Suppressor macrophage (primary cell): ENCODE measurements at places on chromosomes 4 and X.

DNA sequence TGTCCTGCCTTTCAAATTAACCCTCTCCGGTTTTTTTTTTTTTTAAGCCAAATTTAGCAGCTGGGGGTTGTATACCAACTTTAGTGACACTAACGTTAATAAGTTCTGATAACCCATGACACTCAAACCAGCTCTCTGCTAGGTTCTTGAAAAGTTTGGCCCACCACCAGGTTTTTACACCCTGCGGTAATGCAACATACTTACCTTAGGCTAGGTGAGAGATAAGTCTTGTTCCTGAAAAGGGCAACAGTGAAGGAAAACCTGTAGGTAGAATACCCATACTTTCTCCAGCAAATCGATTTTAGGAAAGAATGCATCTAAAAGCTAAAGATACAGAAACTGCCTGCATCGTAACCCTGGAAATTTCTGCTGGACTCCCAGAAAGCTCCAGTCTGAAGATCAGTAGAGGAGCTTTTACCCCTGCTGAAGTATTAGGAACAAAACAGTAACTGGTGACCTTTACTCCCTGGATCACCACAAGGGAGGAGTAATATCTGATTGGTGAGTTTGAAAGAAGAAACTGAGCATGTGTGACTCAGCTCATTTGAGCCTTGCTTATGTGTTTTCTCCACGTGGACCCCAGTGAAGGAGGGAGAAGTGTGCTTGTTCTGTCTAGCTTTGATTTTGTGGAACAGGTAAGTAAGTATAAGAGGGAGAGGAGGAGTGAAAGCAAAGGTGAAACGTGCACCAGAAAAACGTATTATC lies 34.4 kb upstream of the COX18 start:
- DNase-seq: peak; percentile 6

- DNase-seq: no peak
These were observed 13.3 kb downstream of the NKX3-2 start for GRCh38 chr4:13530823-13531624.

DNA sequence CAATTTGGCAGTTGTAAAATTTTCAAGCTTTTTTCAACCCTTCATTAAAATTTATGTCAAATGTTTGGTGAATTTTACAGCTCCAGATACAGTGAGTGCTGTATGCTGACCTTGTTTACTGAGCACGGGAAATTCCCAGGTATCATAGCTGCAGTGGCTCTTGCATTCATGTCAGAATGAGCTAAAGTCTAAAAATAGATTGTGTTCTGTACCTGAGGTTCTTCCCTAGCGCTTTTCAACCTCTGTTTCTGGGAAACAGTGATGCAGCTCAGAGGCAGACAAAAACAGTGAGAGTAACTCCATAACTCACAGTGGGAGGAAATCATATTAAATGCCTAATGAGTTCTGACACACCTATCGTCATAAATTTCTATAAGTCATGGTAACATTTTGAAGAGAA lies 393.8 kb upstream of the GNPDA2 start:
- no peak for DNase-seq

DNA sequence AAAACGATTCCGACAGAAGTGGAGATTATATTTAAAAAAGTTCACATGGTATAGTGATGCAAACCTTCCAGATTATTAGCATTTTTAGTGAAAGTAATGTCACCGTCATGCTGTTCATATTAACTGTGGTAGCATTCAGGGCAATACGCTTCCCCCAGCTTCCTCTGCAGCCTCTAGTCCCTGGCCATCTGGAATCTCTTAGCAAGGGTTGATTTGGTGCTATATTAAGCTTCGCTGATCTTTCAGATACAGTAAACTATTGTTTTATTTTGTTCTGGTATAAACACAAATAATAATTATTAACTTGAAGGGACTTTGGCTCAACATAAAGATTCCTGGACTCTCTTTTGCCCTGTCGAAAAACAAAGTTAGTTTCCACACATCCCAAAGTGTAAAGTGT lies 1080.5 kb upstream of the TENM3 start:
- DNase-seq: no peak

GRCh38 chr4:68589790-68590189 lies 13.7 kb upstream of the UGT2B17 start:
- DNase-seq: no peak

GRCh38 chr4:44845309-44845708 lies 119.0 kb upstream of the GNPDA2 start:
- no peak for DNase-seq

GRCh38 chr4:155524926-155525455 lies 141.7 kb upstream of the GUCY1A1 start:
- no peak for DNase-seq

DNA sequence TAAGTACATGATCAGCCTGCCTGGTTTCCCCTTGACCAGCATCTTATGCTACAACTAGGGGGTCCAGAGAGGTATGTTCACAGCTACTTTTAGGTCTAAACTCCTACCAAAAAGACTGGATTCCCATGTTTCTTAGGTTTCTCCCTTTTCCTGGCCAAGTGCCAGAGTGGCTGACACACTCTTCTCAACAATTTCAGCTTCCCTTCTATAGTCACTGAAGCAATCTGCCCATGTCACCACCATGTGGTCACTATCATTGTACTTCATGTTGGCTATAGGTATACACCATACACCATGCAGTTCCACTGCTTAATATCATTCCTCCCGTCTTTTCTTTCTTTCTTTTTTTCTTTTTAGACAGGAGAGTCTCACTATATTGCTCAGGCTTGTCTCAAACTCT lies 66.9 kb downstream of the KLHL13 start:
- peak; percentile 30 for DNase-seq

GRCh38 chr4:184281231-184282139 lies 63.8 kb upstream of the ENPP6 start:
- DNase-seq: no peak

- peak; percentile 88 for DNase-seq
These were observed 80.2 kb downstream of the CRMP1 start for GRCh38 chr4:5812506-5813229.

GRCh38 chrX:19544693-19545305 lies 29.5 kb upstream of the MAP3K15 start:
- DNase-seq: peak; percentile 45

DNA sequence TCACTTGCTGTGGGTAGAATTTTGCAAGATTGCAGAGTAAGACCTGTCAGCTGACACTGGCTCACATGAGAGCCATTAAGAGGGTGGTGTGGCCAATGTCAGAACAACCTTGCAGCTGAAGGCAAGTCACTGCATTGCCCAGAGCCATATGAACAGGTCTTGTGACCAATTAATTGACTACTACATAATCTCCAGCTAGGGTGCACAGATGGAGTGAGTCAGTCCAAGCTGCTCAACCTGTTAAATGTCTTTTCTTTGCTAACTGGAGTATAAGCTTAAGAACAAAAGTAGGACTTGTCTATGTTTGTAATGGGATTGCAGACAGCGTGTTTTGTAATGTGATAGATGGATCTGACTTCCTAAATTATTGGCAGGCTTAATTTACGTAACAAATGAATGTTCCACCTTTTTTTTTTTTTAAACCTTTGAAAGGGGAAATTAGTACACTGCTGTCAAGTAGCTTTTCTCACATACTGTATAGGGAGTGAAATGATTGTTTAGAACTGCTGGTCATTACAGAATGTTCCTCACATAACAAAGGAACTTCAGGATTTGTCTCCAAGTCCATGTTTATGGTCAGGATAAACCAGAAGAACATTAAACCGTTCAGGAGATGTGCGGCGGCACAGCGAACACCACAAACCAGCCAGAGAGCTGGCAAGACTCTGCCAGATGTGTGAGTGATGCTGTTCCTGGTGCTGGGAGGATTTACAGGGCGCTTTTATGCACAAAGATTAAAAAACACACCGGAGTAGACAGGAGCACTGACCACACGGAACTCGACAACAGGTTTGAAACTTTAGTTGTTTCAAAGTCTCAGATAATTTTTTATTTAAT lies 37.0 kb downstream of the FNIP2 start:
- DNase-seq: peak; percentile 96

GRCh38 chr4:88429401-88429800 lies 27.5 kb upstream of the HERC5 start:
- DNase-seq: no peak

GRCh38 chr4:8593264-8594096 lies 915 bp downstream of the CPZ start:
- no peak for DNase-seq

GRCh38 chr4:16186986-16187385 lies 39.3 kb downstream of the TAPT1 start:
- DNase-seq: no peak

DNA sequence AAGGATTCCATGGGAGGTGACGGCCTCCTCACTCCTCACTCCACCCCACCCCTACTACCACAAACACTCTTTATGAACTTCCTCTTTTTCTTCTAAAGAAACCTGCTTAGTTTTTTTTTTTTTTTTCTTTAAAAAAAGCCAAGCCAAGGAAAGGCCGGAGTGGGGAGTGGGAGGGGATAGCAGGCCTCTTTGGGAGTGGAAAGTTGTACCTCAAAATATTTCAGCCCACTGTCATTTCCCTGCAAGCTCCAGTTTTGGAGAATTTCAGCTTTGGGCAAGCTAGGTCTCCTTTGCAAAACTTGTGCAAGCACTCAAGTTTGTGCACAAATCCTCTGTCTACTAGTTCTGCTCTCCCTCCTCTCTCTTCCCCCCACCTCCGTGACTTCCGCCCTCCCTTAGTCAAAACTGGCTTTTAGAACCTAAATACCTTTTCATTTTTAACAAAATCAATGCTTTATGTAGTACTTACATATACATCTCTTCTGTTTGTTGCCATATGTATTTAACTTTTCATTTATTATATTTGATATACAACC lies 512 bp upstream of the ANTXR2 start:
- no peak for DNase-seq

- DNase-seq: no peak
These were observed 18.5 kb upstream of the WWC2 start for GRCh38 chr4:183080372-183081115.

GRCh38 chr4:3875466-3875865 lies 109.3 kb downstream of the ADRA2C start:
- no peak for DNase-seq

DNA sequence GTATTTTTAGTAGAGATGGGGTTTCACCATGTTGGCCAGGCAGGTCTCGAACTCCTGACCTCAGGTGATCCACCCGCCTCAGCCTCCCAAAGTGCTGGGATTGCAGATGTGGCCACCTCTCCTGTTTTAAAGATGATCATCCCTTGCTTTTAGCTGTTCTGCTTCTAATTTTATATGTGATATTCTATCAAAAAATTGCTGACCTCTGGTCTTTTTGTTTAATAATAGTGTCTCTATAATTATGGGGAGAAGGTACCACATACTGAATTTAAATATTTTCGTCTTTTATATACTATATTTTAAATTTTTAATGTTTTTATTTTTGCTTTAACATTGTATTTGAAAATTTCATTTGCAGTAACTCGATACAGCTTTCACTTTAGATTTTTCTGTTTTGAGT lies 15.6 kb downstream of the USP9X start:
- DNase-seq: no peak

- DNase-seq: no peak
These were observed 69.9 kb upstream of the NKX1-1 start for GRCh38 chr4:1476140-1476513.

DNA sequence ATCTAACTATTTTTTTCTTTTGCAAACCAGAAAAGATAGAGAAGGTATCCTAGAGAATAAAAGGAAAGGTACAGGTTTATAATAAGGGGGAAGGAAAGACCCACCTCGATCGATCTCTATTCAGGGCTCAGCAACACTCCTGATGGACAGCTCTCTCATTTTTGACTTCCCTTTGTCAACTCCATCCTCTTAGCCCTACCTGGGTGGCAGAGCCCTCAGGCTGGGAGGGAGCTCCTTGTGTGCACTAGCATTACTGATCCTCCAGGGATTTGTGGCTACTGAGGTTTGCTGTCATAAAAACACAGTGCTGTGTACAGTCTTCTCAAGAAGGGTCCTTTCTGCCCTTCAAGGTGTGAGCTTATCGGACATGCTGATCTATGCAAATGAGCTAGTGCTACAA lies 111.0 kb downstream of the MID1 start:
- no peak for DNase-seq

- no peak for DNase-seq
These were observed 163.0 kb downstream of the PCDH7 start for GRCh38 chr4:30882995-30883675.

GRCh38 chr4:2059046-2059725 lies at the start of gene NAT8L:
Gene NAT8L, plus strand, starts transcription at chr4:2059327. Its CDS starts 185 bp downstream, at chr4:2059512.
- DNase-seq: peak; percentile 89

DNA sequence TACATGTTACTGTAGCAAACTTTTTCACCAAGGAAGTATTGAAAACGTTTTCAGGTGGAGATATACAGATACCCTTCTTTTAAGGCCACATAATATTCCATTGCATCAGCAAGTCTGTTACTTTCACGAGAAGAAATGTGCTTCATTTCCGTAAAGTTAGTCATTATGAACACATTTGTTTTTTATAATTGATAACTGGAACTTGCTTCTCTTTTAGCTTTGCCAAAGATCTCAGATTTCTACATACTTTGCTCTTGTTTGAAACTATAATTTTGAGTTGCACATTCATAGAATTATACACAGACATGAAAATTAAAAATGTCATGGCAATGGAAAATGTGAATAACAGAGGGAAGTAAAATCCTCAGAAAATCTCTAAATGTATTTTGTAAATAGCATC lies 128.7 kb upstream of the GIMD1 start:
- no peak for DNase-seq

- DNase-seq: peak; percentile 87
These were observed 66.7 kb downstream of the COQ2 start for GRCh38 chr4:83217721-83218522.

GRCh38 chr4:173057442-173057841 lies 111.2 kb upstream of the GALNT7 start:
- DNase-seq: no peak

- no peak for DNase-seq
These were observed 22.9 kb upstream of the GABRQ start for GRCh38 chrX:152614791-152615190.

DNA sequence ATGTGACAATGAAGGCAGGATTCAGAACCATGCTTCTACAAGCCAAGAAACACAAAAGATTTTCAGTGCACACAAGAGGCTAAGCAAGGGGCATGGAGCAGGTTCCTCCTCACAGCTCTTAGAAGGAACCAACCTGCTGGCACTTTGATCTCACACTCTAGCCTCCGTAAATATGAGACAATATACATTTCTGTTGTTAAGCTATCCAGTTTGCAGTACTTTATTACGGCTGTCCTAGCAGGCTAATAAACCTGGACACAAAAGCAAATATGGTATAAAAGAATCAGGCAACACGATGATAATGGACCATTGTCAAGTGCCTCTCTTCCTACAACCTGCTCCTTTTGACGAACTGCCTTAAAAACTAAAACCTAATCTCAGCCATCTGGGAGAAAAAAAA lies 114.5 kb downstream of the ZAR1 start:
- DNase-seq: no peak

DNA sequence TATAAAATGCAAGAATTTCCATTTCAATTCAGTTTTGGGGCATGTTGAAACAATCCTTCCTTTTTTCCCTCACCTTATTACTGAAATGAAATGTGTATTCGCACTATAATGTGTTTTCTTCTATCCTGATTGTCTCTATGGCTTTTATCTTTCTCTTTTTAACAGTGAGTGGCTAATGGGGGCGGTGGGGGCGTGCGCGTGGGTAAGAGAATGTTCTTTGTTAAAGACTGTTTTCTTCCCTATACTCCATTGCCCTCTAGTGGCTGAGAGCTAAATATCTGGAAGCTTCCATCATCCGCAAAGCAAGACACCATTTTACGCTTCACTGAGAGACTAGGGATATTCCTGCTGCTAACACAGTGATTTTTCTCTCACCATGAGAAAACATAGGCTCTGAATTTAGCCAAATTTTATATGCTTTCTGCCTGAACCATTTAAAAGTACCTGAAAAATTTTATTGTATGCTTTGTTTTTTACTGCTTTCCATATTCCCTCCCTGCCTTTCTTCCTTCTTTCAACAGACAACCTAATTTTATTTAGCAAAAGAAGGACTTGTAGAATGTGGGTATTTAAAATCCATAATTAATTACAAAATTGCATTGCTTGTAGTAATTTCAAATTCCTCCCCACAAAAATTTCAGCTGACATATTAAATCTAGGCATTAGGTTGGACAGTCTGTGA lies 194.0 kb downstream of the GASK1B start:
- DNase-seq: peak; percentile 77
